ENCODE measurements at places on chromosomes 2 and 18.

DNA sequence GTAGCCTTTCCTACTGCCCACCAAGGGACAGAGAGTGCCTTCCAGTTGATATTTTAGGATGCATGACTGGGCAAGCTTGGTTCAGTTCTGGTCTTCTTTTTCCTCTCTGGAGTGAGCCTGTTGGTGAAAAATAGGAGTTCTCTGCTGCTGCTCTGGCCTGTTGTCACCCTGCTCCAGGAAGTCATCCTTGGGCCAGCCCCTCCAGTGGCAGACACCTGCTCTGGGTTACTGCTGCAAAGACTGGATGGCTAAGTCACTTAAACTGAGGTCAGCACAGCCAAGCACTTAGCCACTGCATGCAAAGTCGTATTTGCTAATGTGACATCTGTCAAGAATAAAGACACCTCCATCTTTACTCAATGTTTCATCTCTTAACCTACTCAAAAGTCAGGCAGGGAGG is 219.6 kb upstream of the ID2 start:
- H3K4me3 ChIP-seq: no peak overlapping the region
- DNase-seq: no peak
- H3K4me1 ChIP-seq: no peaks in the 10 kb centered on the region
- H3K27me3 ChIP-seq: no peaks in the 10 kb centered on the region

DNA sequence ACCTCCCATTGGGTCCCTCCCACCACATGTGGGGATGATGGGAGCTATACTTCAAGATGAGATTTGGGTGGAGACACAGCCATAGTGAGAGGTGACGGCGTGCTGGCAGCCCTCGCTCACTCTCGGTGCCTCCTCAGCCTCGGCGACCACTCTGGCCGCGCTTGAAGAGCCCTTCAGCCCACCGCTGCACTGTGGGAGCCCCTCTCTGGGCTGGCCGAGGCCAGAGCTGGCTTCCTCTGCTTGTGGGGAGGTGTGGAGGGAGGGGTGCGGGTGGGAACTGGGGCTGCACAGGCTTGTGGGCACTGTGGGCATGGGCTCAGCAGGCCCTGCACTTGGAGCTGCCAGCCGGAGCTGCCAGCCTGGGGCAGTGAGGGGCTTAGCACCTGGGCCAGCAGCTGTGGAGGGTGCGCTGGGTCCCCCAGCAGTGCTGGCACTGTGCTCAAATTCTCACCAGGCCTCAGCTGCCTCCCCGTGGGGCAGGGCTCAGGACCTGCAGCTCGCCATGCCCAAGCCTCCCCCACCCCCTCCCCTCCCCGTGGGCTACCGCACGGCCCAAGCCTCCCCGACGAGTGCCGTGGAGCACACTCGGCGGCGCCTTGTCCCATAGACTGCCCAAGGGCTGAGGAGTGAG is 73.0 kb downstream of the SERPINB8 start:
- H3K4me1 ChIP-seq: no peaks in the 10 kb centered on the region
- H3K27me3 ChIP-seq: no peaks in the 10 kb centered on the region
- no peaks in the 10 kb centered on the region for H3K36me3 ChIP-seq
- no peak for DNase-seq
- no peak overlapping the region for H3K4me3 ChIP-seq

GRCh38 chr18:79785831-79786230 is 11.9 kb upstream of the KCNG2 start:
- H3K27me3 ChIP-seq: peaks cover 58% of the 10 kb centered on the region
- H3K4me3 ChIP-seq: no peak overlapping the region
- H3K27ac ChIP-seq: no peak overlapping the region
- no peaks in the 10 kb centered on the region for H3K4me1 ChIP-seq

- no peaks in the 10 kb centered on the region for H3K36me3 ChIP-seq
- no peak overlapping the region for H3K4me3 ChIP-seq
- H3K27me3 ChIP-seq: no peaks in the 10 kb centered on the region
- H3K27ac ChIP-seq: no peak overlapping the region
Measured at GRCh38 chr2:167177196-167177595, 288.9 kb downstream of the XIRP2 start.

DNA sequence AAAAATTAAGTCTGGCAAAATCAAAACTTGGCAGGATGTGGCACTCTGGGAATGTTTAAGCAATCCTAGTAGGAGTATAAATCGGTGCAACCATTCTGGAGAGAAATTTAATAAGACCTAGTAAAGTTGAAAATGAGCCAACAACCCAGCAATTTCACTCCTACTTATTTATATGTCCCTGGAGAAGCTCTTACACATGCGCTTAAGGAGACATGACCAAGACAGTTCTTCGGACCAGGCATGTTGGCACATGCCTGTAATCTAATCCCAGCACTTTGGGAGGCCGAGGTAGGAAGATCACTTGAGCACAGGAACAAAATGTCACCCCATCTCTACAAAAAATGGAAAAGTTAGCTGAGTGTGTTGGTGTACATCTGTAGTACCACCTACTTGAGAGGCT is 374.6 kb upstream of the LYPD1 start:
- DNase-seq: peak; percentile 70
- no peaks in the 10 kb centered on the region for H3K27me3 ChIP-seq
- no peak overlapping the region for H3K4me3 ChIP-seq

DNA sequence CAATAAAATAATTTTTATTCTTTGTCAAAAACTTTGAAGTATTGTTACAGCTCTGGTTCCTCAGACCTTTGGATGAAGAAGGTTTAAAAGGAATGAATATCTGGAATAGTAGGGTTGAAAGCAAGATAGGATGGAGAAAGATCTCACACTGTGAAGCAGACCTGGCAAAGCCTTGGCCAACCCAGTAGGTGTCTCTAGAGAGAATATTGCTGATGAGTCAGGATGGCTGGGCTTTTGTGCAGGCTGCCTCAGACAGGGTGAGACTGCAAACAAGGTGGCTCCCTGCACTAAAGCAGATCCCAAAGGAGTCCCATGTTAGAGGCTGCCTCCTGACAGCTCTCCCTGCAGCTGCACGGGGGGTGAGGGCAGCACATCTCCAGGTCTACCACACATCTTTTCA is 226.0 kb upstream of the ITGA4 start:
- no peaks in the 10 kb centered on the region for H3K4me1 ChIP-seq
- H3K27ac ChIP-seq: no peak overlapping the region
- no peak for DNase-seq
- H3K4me3 ChIP-seq: no peak overlapping the region
- H3K27me3 ChIP-seq: no peaks in the 10 kb centered on the region
- H3K36me3 ChIP-seq: no peaks in the 10 kb centered on the region

All from A673 (cell line).